Activated naive CD4-positive, alpha-beta T cell treated with anti-CD3 and anti-CD28 coated beads, Interleukin-2, amount 50 U/mL, for 72 hours (primary cell): ENCODE measurements at places on chromosomes 6 and 20.

DNA sequence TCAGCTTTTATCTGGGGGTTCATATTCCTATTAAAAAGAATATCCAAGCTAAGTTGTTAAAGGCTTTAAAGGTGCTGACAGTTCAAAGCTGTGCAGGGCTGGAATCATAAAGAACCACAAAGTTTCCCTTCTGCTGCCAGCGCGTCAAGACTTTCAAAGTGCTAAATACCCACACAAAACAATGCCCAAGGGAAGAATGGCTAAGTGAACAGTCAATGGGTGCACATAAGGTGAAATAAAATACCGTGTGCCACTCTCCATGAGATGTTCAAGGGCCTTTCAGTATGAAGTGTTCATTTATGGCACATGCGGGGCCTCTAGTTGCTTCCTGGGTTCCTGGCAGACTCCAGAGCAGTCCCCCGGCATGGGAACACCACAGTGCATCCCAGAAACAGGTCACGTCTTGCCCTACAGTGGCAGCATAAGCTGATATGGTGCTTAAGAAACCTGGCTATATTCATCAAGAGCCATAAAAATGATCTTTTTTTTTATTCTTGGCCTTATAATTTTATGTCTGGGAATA lies 14.1 kb downstream of the TXNDC5 start:
- DNase-seq, result no peak

DNA sequence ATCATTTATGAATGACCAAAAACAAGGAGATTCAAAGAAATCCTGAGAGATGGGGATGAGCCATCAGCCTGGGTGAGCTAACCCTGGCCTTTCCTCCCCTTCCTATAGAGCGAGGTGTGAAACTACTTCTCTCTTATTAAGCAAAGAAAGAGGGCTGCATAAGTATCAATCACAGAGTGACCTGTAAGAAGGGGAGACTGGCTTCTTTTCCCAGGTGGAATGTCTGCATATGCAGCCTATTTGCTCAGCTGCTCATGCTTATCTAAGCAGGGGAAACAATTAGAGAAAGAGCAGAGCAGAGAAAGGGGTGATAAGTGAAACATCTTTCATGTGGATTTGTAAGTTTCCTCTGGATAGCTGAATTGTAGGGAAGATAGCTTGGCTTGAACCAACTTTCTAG lies 160.0 kb downstream of the PKHD1 start:
- no peak for DNase-seq

DNA sequence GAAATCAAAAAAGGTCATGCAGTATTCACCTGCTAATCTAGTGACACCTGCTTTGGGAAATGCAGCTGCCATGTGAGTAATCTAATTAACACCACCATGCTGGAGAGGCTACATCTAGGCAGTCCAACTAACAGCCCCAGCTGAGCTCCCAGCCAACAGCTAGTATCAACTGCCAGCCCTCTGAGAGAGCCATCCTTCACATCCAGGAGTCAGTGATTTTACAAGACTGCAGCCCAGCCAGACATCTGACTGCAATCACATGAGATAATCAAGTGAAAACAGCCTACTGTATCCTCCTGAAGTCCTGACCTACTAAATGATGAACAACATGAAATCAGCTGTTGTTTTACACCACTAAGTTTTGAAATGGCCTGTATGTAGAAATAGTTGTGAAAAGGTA lies 298.4 kb downstream of the TRDN start:
- no peak for DNase-seq

DNA sequence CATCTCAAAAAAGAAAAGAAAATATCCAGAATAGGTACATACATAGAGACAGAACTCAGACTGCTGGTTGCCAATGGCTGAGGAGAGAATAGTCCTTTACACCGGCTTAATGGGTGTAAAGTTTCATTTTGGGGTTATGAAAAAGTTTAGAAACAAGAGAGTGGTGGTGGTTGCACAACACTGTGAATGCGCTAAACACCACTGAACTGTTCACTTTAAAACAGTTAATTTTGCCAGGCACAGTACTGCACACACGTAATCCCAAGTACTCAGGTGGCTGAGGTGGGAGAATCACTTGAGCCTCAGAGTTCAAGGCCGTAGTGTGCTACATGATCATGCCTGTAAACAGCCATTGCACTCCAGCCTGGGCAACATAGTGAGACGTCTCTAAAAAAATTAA lies 7.6 kb downstream of the ILRUN start:
- DNase-seq, result no peak

- DNase-seq, result no peak
Measured at GRCh38 chr6:11268978-11269377, 36.5 kb upstream of the NEDD9 start.

DNA sequence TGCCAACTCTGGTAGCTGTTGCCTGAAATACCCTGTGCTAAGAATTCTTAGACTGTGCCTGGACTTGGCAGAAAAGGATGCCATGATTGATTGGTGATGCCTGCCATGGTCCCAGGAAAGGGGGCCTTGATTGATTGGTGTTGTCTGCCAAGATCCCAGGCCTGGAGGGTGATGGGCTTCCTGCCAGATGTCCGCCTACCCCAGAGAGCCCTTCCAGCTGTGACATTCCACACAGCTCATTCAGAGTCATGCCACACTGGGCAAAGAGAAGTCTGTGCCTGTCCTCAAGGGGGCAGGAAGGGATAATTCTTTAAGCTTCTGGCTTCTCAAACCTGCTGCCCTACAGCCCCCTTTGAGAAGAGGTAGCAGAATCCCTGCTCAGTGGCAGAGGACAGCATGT lies 24.6 kb downstream of the RIMS4 start:
- no peak for DNase-seq

- DNase-seq, result peak; percentile 7
Measured at GRCh38 chr20:7094438-7094997, 327.0 kb downstream of the BMP2 start.

DNA sequence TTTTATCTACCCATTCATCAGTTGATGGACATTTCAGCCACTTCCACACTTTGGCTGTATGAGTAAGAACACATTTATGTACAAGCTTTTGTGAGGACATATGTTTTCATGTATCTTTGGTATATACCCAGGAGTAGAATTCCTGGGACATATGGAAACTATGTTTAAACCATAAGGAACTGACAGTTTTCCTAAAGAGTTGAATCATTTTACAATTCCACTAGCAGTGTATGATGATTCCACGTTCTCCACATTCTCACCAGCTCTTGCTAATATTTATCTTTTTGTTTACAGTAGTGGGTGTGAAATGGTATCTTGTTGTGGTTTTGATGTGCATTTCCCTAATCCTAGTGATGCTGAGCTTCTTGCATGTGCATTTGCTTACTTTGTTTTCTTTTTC lies 338.1 kb downstream of the PLCB1 start:
- DNase-seq, result no peak

GRCh38 chr6:132669690-132670291 lies 10.8 kb upstream of the TAAR1 start:
- no peak for DNase-seq

DNA sequence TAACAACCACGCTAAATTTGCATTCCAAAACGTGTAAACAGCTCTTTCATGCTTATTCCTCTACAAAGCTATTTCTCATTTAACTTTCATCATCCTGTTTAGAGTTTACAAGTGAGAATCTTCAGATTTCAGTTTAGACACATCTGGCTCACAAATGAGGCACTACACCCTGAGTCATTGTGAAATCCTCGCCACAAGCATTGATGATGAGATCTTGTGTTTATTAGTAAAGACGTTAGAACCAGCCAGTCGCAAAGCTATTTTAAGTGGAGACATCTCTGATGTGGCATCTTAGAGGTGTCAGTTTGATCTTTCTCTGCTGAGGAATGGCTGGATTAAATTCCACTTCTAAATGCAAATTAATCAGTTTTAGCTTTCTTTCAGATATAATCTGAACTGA lies 8.3 kb upstream of the ISM1 start:
- no peak for DNase-seq

GRCh38 chr20:14512839-14513238 lies 175.4 kb upstream of the FLRT3 start:
- no peak for DNase-seq

DNA sequence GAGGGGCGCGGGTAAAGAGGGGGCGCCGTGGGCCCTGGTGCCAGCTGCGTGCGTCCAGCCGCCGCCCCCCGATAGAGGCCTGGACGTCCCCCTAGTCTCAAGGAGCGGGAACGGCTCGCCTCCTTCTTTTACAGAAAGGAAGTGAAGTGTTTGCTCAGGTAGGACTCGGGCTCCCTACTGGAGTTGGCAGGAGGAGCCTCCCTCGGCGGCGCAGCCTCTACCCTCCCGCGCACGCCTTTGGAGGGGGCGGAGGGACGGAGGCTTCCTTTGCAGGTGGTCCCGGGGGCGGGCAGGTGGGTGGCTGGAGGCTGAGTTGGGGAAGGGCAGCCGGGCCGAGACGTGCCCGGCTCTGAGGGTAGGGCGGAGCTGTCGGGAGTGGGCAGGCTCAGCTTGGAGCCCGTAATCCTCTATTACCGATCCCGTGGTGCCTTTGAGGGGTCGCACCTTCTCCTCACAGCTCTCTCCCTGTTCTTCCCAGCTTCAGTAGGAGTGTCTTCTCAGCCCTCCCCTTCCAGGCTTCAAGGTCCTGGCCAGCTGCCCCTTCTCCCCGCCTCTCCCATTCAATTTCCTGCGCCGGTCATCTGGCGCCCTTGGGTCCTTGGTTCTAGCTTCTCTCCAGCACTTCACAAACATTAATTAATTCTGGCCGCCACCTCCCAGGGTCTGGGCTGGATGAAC lies 728 bp downstream of the ITPR3 start:
- DNase-seq, result no peak

- no peak for DNase-seq
Measured at GRCh38 chr6:11242711-11243110, 10.2 kb upstream of the NEDD9 start.

- DNase-seq, result no peak
Measured at GRCh38 chr6:84227044-84227433, 404 bp downstream of the CEP162 start.

GRCh38 chr6:165110860-165111259 lies 198.5 kb downstream of the C6orf118 start:
- DNase-seq, result no peak

DNA sequence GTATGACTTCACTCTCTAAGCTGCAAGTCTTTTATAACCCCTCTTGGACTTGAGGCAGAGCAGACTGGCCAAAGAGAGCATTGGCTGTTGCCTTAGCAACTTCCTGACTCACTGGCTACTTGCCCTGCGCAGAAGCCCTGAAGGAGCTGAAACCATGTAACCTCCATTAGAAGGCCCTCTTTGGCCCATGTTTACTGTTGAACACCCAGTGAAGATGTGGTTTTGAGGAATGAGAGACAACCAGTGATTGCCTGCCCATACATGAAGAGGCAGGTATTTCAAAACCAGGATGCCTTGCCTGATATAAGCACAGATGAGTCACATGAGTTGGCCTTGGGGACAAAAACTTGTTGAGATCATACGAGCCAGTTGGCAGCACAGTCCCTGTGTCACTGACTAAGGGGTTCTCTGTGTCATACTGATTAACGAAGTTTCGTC lies 182.5 kb downstream of the EDN1 start:
- DNase-seq, result no peak

DNA sequence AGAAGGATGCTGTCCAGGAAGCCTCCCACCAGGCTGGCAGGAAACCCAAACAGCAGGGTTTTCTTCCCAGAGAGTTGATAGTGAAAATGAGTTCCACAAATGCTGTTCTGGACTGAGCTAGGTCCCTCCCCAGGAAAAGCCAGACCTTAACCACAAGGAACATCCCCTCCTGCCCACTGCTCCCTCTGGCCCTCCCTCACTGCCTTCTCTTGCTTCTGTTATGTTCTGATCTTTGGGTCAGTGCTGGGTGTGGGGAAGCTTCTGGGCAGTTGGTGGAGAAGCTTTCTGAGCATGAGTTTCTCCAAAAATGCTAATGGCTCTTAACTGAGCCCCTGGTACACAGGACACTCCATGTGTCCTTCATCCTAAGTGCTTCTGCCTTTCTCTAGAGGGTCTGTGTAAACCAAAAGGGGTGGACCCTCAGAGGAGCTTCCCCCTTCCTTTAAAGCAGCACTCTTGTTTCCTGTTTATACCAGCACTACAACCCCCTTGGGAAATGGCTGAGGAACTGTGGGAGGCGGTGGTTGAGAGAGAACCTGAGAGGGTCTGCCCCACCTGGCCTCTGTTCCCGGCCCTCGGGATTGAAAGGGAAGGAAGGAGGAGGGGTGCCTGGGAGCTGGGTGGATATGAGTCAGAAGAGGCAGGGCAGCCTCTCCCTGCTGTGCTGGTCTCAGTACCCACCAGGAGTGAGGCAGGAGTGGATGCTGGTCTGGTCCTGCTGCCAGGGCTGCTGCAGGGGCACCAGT lies 42.0 kb downstream of the CDS2 start:
- no peak for DNase-seq

DNA sequence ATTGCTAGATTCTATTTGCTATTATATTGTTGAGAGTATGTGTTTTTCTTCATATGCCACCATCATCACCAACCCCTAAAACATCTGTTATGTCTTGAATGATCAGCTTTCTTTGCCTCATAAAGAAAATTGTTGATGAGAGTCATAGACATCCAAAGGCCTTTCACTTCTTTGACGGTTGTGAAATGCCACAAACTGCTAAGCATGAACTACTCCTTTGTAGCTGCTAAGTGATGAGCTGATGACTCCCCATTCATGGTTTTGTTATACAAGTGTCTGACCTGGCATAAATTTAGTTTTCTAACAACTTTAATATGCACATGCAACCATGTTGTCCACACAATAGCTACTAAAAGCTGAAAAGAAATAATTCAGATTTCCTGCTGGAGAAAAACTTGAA lies 684 bp upstream of the MED23 start:
- no peak for DNase-seq

DNA sequence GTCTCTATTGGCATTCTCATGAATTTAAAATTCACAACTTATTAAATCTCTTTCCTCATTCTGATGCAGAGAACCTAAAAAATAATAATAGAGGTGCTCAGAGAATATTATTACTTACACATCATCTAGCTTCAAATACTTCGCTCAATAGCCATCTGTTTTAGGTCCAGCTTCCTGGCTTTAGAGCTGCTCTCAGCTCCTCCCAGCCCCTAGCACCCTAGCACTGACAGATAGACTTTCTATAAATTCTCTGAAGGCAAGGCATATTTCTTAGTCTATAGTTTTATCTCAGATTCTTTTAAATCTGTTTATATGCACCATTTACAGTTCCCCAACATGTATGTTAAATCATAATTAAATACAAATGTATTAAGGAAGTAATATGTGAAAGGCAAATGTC lies 281.3 kb downstream of the PTPRK start:
- no peak for DNase-seq

DNA sequence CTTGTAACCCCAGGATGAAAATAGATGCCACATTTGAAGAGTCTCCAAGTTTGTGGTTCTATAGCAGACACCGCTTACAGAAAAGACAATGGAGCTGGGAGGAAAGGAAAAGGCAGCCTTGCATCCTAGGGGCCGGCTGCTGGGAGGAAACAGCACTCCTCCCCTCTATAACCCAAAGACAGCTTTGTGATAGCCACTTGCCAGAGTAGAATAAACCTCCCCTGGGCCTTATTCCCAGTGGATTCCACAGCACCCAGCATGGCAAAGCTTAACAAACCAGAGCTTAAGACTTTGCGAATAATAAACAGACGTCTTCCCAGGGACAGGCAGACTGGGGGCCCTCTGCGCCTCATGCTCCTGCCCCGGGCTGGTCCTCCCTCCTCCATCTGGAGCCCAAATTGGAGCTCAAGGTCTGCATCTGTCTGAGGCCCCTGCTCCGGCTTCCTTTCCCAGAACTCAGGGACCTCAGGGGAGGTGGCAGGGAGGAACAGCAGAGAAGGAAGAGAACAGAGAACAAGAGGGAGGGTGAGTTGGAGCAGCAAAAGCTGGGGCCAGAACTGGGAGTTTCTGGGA lies 8.8 kb upstream of the TAF8 start:
- no peak for DNase-seq
